ENCODE measurements at places on chromosomes 1 and 21.

GRCh38 chr1:246814890-246815289 lies 90.7 kb downstream of the SCCPDH start:
- DNase-seq: no peak

DNA sequence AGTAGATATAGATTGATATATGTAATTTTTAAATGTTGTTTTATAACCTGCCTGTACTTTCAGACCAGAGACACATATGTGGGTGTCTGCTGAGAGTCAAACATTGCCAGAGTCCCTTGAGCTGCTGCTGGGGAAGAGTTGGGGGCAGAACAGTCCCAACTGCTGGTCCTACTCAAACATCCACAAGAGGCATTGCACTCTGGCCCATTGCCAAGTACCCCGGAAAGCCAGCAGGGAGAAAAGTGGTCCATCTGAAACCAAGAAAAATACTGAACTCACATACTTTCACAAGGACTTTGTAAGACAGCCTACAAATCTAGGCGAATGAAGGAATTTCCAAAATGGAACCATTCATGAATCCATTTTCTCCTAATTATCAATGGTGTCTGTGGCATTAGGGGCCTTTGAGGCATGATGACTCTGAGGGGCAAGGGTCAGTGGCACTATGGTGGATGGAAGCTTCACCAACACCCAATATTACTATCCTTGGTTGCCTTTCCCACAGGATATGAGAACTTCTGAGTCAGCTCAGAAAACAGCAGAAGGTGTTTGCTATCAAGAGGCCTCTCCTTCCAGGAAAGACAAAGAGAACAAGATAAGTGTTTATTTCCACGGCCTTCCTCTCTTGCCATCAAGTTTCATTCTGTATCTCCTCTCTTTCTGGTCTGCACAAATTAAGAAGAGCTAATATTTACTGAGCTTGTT lies 7.3 kb upstream of the TBX15 start:
- DNase-seq: no peak

DNA sequence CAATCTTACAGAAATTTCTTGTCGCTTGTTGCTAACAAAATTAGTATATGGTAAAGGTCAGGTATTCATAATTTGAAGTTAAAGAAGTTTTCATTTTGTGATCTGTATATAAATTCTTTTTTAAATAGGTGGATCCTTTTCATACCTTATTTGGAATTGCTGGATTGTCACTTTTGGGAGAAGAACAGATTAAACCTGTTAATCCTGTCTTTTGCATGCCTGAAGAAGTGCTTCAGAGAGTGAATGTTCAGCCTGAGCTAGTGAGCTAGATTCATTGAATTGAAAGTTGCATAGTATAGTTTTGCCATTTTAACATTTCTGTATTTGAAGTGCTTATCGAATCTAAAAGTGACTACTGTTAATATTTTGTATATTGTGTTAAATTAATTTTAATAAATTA lies 2.3 kb upstream of the MSH4 start:
- no peak for DNase-seq

- DNase-seq: no peak
These were observed 678.4 kb upstream of the ADAMTS5 start for GRCh38 chr21:27645285-27645684.

- DNase-seq: no peak
These were observed 51.0 kb downstream of the RPL5 start for GRCh38 chr1:92882819-92883218.

DNA sequence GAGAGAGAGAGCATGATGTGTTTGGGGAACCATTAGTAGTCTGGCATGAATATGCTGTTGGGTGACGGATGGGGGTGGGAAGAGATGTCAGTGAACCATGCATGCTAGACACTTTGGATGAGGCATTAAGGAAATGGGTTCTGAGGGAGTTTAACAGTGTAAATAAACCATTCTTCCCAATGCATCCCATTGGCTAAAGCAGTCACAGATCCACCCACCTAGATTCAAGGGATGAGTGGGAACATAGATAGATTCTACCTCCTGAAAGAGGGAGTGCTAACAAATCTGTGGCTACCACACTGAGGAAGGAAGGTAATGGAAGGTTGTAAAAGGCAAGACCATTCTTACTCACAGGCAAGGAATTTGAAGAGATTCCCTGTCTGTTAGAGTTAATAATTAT lies 129.8 kb upstream of the CACNA1E start:
- DNase-seq: no peak

DNA sequence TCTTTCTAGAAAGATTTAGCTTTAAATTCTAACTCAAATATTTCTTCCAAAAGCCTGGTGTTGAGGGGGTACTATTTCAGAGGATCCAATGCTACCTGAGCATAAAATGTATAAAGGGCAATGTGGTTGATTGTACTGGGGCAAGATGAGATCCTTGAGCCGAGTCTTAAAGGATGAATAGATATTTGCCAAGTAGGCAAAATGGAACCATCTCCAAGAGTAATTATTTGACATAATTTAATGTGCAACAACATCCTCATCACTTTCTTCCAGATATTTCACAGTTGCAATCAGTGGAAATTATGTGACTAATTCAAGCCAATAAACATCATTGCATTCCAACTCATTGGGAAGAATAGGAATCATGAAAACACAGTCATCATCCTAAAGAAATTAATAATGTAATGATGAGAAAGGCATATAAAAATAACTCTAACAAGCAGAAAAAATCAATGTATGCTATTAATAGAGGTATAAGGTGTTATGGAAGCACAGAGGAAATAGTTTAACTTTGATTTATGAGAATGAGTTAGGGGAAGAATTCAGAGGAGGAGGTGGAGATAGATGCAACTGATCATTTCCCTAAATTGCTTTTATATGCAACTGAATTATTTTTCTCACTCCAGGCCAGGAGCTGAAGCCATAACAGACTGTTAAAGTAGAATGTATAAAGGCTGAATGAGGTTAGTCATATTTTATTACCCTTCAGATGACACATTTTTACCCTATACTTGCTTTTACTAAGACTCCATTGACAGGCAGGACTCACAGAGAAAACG lies 30.0 kb upstream of the RGS4 start:
- DNase-seq: no peak

DNA sequence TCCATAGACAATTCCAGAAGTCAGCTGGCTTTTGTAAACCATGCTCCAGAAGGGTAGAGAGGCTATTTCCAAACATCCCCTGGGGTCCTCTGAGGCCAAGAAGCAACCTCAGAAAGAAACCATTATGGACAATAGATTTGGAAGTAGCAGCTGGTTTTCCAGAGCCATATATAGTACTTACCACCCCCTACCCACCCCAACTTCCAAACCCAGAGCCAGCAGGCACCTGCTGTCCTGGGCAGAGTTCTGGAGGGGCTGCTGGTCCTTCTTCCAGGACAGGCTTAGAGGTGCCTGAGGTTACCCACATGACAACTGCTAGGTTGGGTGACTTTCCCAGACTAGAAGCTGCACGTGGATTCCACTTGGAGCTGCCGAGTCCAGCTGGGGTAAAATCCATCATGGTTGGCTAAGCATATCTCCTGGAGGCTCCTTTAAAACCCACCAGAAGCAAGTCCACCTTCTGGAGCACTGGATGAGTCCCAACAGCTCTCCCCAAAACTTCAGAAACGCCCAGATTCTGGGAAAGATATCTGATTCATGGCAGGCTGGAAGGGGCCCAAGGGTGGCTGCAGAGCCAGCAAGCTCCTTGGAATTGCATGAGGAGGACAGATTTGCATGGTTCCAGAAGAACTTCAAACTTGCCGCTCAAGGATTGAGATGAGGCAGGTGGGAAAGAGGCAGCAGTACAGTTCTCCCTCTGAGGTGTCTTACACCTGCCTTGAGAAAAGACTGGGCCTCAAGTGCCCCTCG lies 5.8 kb downstream of the MYCL start:
- no peak for DNase-seq

DNA sequence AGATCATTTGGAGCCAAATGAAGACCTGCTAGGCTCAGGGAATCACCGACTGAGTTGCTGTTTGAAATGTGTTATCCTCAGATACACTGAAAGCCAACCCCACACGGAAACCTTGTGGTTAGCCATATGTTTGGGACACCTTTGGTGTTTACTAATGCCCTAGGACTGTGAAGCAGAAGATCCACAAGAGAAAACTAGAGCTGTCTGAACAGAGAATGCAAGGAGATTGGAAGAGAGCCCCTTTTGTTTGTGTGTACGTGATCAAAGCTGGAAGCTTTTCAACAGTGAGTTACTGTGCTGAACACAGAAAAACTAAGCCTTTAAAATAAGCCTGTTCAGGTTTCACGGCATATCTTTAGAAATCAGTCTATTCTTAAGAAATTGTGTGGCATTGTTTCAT lies 908.2 kb upstream of the ADGRL2 start:
- no peak for DNase-seq

- DNase-seq: no peak
These were observed 11.5 kb downstream of the ABL2 start for GRCh38 chr1:179217943-179218507.

- no peak for DNase-seq
These were observed 12.3 kb downstream of the PHLDA3 start for GRCh38 chr1:201456499-201457309.

GRCh38 chr1:6111571-6111970 lies 65.9 kb downstream of the KCNAB2 start:
- DNase-seq: no peak

DNA sequence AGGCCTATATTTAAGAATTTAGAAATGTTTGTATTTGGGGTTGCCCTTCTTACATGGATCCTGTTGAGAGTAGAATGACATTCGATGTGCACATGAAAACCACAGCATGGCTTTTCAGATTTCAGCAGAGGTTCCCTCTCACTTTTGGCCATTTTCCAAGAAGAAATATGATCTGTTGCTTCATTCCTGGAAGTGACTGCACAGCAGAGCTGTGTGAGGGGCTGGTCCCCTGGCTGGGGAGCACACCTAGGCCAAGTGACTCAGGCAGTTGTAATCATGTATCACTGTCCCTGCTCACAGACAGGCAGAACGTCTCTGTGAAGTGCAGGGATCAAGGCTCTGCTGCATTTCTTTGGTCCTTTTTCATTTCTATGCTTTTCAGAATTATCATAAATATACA lies 32.3 kb downstream of the AGT start:
- no peak for DNase-seq

DNA sequence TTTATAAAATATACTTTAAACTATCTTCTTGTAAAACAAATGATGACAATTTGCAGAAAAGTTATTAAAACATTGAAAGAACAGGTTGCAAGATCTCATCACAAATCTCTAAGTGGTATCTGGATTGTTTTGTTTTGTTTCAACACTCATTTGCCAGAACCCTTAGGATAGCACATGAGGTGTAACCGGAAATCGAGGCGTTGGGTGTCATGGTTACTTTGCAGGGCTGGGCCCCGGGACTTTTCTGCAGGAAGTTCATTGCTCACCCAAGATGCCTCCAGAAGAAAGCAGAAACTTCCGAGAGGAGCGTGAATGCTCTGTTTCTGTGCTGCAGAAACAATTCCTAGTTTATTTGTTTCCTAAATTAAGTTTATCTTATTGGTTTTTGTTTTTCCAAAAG lies 2.5 kb downstream of the DISC1 start:
- no peak for DNase-seq

DNA sequence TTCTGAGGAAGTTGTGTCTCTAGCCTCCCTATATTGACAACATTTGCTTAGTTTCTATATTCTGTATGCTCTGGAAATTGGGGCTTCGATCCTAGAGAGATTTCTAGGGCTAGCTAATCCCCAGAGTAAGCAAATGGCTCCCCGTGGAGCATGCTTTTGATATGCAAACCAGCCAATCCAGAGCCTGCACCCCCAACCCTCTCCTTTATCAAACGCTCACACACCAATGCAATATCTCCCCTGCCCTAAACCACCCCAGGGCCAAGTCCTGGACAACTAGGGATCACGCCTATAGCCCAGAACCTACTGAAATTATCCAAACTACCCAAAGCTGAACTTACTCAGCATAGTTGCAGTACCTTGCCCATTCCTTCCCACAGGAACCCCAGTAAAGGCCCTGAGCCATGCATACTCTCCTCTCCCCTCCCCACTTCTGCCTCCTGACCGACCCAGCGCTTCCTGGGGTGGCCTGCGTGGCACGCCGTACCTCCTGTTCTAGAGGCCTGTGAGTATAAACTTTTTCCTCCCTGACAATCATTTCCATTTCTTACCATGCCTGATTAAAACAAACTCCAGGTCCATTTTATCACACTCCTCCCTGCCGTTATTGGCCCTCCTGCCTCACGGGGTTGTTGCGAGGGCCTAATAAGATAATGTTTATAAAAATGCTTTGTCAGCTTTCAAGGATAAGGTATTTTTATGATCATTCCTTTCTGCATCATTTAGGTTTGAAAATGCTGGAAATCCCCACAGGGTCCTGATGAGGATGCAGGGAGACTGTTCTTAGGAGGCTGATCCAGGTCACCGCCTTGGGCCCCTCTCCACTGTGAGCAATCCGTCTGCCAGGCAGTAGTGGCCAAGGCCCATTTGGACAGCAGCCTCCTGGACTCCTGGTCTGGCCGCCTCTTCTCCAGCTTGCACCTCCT lies 102.7 kb downstream of the TENT5C start:
- no peak for DNase-seq

DNA sequence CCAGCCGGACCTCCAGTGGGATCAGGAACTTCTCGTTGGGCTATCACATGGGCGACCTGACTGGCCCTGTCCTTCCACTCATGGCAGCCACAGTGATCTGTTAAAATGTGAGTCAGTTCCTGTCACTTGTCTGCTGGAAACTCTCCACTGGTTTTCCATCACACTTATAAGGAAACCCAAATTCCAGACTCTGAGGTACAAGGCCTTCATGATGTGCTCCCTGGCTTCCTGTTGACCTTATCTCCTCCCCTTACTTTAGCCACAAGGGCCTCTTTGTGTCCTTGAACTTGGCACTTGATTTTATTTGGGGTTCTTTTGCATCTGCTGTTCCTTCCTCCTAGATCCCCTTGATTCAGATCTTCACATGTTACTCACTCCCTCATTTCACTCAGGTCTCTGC lies 96.8 kb downstream of the TENT5C start:
- DNase-seq: no peak

- no peak for DNase-seq
These were observed 176.7 kb downstream of the LYPLAL1 start for GRCh38 chr1:219350172-219350931.

- no peak for DNase-seq
These were observed 9.9 kb upstream of the COG2 start for GRCh38 chr1:230632273-230632873.

GRCh38 chr1:113742515-113742914 lies 16.8 kb downstream of the PHTF1 start:
- DNase-seq: no peak

DNA sequence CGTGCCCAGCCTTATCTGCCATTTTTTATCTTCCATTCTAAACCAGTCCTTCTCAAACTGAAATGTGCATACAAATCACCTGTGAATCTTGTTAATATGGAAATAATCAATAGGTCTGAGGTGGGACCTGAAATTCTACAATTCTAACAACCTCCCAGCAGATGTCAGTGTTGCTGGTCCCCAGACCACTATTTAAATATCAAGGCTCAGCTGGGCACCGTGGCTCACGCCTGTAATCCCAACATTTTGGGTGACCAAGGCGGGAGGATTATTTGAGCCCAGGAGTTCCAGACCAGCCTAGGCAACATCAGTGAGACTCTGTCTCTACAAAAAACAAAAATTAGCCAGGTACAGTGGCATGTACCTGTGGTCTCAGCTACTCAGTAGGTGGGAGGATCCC lies 4.1 kb downstream of the UQCRHL start:
- no peak for DNase-seq

All from activated T-helper 9 cell treated with anti-CD3 and anti-CD28 coated beads, Interleukin-2, amount 50 U/mL, for 16 hours (primary cell).